Bronchial epithelial cell (primary cell): ENCODE measurements at places on chromosomes 7 and 10.

GRCh38 chr10:75540357-75540966 lies 109.0 kb downstream of the LRMDA start:
- peak; percentile 14 for DNase-seq

DNA sequence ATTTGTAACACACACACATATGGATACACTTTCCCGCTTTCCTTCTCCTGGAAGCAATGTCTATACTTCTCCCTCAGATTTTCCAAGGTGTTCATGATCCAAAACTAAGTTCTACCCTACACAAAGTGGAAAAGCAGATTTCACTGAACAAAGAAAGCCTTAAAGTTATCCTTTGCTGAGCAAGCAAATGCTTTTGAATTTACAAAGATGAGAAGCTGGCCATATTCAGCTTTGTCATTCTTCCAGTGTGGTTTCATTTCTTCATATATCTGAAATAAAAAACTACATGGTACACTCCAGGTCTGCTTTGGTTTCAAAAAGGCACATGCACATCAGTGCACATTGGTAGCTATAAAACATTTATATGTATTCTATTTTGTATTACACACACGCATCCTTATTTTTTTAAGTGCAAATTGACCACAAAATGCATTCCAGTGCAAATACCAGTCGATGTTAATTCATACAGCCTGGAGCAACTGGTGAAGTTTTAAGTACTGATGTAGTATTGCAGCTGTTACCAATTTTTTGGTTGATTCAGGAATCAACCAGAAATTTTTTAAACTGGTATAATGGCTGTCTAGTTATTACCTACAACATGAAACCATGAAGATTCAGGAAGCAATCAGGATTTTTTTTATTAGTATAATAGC lies 65.5 kb upstream of the SRPK2 start:
- DNase-seq: peak; percentile 75

DNA sequence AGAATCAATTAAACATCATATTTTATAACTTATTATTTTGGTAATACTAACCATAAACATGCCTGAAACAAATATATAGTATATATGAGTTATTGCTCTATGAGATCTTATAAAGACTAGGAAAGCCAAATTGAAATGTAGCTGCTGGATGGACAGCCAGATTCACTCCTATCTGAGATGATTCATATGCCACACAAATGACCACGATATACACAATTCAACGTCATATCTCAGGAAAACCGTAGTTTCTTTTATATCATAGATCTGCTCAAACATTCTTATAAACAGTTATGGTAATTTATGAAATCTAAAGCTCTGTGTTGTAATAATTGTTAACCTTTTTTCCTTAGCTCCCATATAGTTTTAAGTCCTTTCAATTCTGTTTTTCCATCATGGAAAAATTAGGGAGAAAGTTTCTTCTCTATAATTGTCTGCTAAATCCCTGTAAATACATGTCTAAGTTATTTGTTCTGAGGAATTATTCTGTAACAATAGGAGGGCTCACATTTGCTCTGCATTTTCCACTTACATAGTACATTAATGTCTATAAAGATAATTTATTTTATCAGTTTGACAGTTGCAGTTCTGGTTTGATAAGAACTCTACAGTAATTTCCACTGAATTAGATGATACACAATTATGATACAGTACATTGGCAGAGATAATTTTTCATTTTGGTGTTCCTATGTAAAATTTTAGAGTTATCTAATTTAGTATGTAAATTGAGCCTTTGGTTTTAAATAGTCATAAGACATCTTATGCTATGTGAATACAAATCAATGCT lies 42.7 kb downstream of the GNAT3 start:
- DNase-seq: no peak

- DNase-seq: no peak
Measured at GRCh38 chr7:16271355-16271915, 149.9 kb downstream of the CRPPA start.

DNA sequence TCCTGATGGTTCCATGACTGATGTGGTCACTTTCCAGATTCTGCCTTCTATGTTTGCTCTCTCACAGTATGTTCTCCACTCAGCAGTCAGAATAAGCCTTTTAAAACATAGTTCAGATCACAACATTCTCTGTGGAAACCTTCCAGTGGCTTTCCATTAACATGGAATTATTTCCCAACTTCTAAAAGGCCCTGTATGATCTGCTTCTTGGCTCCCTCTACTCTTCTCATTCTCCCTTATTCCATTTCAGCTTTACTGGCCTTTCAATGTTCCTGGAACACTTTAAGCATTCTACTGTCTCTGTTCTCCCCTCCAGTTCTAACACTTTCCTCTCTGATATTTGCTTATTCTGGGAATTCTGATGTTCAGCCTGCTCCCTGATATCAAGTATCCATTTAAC lies 325.6 kb downstream of the THSD7A start:
- no peak for DNase-seq

GRCh38 chr7:25117226-25118047 lies 7.6 kb downstream of the CYCS start:
- DNase-seq: no peak

- no peak for DNase-seq
Measured at GRCh38 chr7:159103382-159104187, 41.1 kb downstream of the VIPR2 start.

DNA sequence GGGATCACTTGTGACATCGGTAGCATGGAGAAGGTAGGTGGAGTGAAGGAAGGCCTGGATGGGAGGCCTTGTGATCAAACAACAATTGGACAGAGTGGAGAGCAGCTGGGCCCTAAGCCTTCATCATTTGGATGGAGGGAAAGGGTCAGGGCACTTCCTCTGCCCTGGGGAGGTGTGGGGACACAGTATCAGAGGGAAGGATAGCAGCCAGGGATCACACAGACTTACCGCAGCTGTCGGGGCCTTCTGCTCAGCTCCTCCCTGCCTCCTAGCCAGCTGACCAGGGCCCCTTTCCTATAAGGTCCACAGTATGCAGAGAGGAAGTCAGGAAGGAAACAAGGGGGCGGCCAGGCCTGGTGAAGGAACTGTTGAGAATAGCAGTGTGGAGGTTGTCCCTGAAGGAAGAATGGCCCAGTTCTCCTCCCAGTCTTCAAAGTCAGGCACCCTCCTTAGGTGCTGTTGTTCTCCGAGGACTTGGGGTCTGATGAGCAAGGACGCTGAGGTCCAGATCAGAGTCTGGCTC lies 62.1 kb downstream of the ABCC2 start:
- DNase-seq: no peak

GRCh38 chr7:13880789-13881188 lies 108.7 kb downstream of the ETV1 start:
- peak; percentile 81 for DNase-seq

DNA sequence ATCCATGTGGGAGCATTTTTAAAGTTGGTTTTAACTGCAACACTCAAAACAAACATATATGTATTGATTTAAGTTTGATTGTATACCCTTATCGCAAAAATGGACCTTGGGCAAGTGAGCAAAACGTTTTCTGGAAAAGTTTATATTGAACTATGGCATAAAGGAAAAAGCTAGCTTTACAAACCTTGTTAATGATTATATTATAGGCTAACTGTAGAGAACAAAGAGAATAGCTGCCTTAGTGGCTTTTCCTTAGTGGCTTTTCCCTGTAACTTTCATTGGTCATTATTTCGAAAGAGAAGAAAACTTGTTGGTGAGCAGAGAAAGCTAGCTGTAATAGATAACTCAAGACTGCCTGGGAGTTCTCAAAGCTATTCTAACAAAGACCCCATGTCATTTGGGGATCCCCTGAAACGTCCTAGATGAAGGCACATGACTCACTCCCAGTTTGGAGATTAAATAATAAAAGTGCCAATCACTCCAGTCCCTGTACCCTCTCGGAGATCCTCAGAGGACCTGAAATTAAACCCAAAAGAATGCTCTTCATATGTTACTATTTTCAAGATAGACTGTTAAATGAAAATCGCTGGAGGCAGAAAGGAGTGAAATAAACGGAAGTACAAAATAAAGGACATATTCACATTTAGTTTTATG lies 92.1 kb downstream of the SRI start:
- no peak for DNase-seq

DNA sequence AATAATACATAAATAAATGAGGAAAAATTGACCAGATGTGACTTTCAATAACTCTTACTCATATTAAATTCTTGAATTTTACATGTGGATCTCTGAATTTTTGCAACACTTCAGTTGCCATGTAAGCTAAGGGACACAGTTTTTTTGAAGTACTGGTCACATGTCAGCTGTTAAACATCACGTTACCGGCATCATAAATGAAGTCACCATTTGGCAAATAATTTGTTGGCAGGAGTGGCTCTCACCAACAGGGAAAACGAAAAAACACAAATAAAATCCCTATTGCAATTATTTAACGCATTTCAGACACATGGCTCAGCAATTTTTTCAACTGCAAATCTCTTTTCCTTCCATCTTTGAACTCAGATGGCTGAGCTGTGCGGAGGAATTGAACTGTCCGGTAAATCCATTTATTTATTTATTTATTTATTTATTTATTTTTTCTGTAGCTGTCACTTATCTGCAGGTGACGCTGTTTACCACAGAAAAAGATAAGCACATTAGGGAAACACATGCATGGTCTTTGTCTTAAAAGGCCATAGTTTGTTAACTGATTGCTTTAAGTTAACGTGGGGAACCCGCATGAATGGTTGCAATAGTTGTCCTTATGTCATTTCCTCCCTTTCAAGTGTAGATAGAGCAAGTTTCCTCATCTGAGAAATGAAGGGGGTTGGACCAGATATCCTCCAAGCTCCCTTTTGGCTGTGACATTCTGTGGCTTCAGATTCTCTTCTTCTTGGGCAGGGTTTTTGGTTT lies 64.7 kb upstream of the JAZF1 start:
- DNase-seq: no peak

- no peak for DNase-seq
Measured at GRCh38 chr10:80453842-80454512, at the start of gene TSPAN14. Gene TSPAN14, plus strand, starts transcription at chr10:80454310. Its CDS starts 34,924 bp downstream, at chr10:80489234.

- no peak for DNase-seq
Measured at GRCh38 chr10:63516207-63516606, 5.0 kb upstream of the REEP3 start.

GRCh38 chr10:112218036-112218390 lies 34.4 kb upstream of the GPAM start:
- no peak for DNase-seq
